Epithelial cell of esophagus (primary cell): ENCODE measurements at places on chromosomes 6 and 20.

GRCh38 chr6:34339432-34339831, 53.0 kb downstream of the NUDT3 start:
- no peak for DNase-seq

DNA sequence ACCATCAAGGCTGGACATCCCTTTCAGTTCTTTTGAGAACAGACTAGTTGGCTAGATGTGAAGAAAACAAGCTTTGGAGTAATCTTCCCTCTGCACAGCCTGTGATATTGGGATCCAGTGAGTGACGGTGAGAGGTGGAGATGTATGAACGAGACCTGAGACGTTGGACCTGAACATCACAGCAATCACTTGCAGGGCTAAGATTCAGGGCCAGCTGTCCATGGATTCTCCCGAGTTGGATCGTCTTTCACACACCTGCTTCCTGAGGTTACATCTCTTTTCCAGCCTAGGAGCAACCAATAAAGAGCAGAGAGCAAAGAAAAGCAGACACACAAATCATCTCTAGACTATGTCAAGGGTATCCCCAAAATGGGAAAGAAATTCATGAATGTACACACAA, 30.0 kb upstream of the TMEM14A start:
- DNase-seq: no peak

GRCh38 chr6:113184736-113185135, 672.4 kb upstream of the MARCKS start:
- DNase-seq: no peak

- DNase-seq: no peak
These were observed 21.2 kb downstream of the REV3L start for GRCh38 chr6:111461860-111462259.

DNA sequence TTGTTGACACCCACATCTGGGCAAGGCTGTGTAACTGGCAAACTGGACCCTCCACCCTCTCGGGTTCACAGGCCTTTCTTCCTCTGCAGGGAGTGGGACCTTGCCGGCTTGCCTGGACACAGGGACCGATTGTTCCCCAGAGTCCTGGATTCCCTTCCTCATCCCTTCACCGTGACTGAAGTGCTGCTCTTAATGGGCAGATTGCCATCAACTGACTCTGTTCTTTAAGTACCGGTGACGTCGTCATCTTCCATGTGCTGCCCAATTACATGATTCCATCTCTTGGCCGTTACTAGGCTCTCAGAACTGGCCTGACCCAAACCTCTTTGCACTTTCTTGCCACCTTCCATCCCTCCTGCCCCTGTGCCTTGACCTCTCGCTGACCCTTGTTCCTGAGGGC, 85.4 kb downstream of the EYA4 start:
- DNase-seq: no peak

- peak; percentile 72 for DNase-seq
These were observed 78.0 kb downstream of the PTPN1 start for GRCh38 chr20:50588034-50588736.

DNA sequence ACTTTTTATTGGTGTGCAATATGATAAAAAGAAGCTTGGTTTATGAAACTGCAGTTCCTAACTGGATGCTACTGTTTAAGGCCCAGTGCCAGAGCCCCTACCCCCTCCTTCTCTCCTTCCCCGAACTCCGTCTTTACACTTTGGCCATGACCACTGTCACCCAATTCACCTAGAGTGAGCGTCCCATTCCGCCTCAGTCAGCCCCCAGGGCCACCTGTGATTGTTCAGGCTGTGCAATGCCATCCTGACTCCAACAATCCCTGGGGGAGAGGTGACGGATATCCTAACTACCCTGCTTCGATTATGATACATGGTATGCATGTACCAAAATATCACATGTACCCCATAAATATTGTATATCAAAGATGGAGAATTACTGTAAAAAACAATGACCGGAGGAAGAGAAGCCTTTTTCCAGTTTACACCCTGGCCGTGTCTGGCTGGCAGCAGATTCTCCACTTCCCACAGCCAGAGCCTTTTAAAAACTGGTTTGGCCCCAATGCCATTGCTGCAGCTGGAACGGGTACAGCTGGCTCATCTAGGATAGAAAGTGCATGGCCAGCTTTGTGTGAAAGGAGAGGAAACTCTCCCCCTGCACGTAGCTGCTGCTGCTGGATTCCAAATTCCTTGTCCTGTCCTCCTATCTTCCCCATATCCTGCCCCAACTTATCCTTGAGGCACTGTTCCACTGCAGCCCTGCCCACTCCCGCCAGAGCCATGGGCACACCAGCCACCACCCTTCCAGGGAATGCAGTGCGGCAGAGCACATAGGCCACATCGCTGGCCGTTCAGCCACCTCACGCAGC, 99.7 kb downstream of the JPH2 start:
- DNase-seq: peak; percentile 26

- DNase-seq: peak; percentile 89
These were observed 4.4 kb downstream of the ZKSCAN3 start for GRCh38 chr6:28353981-28354676.

DNA sequence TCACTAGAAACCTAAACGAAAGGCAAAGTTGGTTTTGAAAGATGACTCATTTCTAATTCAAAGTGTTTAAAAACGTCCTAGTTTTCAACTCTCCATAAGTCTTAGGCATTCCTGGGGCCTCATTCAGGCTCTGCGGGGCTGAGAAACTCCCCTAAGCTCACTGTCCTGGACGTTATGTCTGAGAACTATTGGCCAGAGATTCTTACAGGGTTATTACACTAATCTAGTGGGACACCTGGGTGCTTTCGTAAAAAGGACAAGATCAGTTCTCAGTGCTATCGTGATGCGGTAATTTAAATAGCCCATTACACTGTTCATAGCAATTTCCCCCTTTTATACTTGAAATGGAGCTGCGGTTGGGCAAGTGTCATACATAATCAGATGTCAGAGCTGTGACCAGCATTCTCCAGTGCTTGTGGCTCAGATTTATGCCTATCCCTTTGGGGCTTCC, 280.9 kb downstream of the QKI start:
- DNase-seq: no peak

GRCh38 chr6:152380993-152381898, 255.9 kb downstream of the SYNE1 start:
- DNase-seq: peak; percentile 56

GRCh38 chr6:157563611-157564284, 182.8 kb downstream of the ZDHHC14 start:
- DNase-seq: no peak

DNA sequence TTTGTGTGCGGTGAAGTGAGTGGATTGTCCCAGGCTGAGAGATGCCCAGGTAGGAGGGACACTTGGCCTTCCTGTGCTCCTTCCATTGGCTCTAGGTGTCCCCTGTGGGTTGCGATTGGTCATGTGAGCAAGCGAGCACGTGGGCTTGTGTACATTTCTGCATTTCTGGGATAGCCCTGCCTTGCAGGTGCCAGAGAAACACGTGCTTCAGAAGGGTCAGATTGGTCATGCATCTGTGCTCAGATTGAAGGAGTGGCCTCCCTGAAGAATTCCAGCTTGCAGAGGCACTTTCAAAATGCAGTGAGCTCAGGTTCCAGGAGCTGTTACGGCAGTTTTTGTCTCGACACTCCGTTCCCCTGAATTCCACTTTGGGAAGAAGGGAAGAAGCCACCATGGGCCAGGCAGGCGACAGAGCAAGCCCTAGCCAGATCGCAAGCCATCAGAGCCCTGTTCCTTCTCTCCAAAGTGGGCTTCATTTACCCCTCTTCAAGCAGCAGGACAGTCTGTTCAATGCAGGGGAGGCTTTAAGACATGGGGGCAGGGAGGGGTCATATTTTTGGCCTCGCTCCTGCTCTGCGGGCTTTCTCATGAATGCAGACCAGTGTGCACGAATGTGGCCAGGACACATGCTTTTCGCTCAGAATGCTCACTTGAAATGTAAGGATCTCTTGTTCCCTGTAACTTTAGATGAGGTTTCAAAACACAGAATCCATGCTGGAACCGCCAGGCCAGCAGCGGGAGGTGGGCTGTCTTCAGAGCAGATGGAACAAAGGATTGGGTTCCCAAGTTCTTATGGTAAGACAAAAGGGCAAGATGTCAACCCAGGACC, 78.6 kb upstream of the AKAP12 start:
- peak; percentile 51 for DNase-seq

DNA sequence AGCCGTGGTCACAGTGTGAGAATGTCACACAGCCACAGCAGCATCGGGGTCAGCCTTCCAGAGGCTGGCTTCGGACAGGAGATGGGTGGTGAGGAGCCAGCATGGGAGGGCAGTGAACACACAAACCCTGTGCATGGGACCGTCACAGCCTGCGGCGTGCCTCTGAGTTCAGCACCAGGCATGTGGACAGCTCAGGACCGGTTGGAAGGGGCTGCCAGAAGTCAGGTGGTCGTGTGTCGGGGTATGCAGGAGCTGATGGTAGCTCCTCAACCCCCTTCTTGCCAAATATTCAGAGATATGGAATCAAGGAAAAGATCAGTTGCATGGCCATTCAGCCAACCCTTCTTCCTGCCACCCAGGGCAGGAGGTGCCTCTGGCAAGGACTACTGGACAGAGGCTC, 28.2 kb downstream of the MYT1 start:
- DNase-seq: no peak

DNA sequence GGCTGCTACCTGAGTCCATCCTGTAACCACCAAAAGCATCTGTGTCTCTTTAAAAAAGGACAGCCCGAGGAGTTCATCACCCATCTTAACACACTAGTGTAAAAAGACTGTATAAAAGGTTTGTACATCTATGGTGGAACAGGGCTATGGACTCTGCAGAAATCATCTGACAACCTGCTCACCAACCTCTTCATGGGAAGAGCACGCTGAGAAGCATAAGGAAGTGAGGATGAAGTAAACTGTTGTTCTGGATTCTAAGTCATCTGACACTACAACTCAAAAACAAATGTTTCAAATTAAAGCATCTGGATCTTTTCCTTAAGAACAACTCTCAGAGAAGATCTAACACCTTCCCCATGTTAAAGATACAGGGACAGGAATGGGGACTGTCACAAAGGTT, 5.4 kb downstream of the IFNGR1 start:
- DNase-seq: no peak

DNA sequence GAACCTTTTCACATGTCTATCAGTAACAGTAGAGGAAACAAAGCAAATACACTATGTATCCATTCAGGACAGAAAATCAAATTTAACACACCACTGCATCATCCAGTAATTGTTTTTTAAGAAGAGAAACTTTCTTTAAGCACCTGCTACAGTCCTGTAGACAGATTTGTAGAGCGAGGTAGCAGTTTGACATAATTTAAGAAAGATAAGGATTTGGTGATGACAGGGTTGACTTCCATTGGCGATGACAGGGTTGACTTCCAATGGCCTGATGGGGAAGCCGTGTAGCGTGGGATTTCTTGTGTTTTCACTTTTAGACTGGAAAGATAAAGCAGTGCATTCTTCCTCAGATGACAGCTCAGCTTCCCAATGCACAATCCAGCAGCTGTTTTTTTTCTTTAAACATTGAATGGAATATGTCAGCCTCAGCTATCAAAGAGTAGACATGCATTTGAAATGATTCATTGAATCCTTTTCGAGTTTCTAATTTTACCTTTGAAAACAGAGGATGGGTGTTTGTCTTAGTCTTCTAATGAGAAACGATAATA, 68.5 kb downstream of the ECT2L start:
- DNase-seq: no peak

- DNase-seq: peak; percentile 56
These were observed 13.9 kb upstream of the KLHL31 start for GRCh38 chr6:53679446-53679933.

DNA sequence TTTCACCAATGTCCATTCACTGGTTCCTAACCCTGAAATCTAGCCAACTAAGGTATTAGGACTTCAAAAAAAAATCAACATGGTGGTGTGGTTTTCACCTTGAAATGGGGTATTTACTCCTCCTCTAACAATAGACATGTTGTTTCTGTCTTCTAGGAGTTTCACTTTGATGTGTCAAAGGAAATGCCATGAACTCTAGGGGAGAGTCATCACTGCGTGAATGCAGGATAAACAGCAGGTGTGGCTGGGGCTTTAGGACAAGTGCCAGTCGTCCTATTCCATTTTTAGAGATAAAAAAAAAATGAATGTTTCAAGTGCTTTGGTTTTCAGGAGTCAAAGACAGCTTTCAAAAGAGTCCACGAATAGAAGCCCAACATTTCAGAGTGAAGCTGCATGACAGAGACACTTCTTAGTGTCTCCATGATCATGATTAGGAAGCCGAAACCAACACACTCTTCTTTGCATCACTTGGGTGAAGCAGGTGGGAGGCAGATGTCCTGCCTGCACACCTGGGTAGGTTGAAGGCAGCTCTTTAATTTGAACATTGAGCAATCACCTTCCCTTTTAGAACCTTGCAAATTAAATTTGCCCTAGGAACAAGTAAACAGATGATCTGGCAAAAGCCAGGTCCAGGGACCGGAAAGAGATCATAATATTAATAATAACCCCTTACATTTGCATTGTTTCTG, 328.5 kb upstream of the PRDM1 start:
- peak; percentile 84 for DNase-seq

DNA sequence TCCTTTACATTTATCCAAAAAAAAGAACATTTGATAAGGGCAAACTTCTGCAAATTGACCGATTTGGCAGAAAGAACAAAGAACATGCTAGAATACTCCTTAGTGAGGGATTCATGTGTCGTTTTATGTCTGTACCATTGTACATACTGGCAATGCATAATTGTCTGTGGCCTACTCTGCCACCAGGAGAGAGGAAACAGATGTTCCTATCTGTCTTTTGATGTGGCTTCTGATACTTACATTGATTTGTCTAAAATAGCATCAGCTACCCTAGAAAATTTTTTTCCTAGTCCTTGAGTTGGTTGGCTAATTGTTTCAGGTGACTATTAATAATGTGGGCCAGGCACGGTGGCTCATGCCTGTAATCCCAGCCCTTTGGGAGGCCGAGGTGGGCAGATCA, 654.1 kb downstream of the KIF16B start:
- DNase-seq: no peak

GRCh38 chr6:139521338-139521737, 146.9 kb upstream of the CITED2 start:
- peak; percentile 8 for DNase-seq

GRCh38 chr6:35651244-35651643, 37.5 kb downstream of the FKBP5 start:
- DNase-seq: no peak
